ENCODE measurements at places on chromosomes 1 and 21.

- peak; percentile 45 for DNase-seq
Measured at GRCh38 chr1:156504438-156504813, 3.9 kb upstream of the MEF2D start.

- peak; percentile 63 for DNase-seq
Measured at GRCh38 chr1:20184997-20185833, 681 bp upstream of the UBXN10 start.

- no peak for DNase-seq
Measured at GRCh38 chr1:183632114-183632513, 3.5 kb downstream of the ARPC5 start.

- no peak for DNase-seq
Measured at GRCh38 chr1:40224040-40224439, 23.7 kb upstream of the TMCO2 start.

DNA sequence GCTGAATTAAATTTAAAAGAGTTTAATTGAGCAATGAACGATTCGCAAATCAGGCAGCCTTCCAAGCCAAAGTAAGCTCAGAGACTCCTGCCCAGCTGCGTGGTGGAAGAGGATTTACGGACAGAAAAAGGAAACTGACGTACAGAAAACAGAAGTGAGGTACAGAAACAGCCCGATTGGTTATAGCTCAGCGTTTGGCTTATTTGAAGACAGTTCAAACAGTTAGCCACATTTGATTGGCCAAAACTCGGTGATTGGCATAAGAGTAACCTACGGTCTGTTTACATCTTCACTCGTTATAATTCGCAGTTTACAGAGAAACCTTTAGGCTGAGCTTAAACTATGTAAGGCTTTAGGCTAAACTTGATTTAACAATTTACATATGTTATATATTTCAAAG, 46.9 kb downstream of the CR1L start:
- no peak for DNase-seq

DNA sequence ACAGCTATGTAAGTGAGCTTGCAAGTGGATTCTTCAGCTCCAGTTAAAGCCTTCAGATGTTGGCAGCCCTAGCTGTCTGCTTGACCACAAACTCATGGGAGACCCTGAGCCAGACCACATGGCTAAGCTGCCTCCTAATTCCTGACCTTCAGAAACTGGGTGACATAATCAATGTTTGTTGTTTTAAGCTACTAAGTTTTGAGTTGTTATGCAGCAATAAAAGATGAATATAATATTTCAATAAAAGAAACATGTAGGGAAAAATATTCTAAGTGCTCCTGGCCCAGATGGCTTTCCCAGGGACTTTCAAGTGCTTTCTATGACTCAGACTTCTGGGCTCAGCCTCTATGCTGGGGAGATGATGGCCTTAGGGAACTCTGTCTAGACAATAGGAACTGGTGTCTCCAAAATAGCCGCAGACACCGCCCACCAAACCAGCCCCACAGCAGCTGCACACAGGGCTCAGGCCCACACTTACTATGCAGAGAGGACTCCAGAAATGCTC, 20.3 kb upstream of the AZIN2 start:
- no peak for DNase-seq

DNA sequence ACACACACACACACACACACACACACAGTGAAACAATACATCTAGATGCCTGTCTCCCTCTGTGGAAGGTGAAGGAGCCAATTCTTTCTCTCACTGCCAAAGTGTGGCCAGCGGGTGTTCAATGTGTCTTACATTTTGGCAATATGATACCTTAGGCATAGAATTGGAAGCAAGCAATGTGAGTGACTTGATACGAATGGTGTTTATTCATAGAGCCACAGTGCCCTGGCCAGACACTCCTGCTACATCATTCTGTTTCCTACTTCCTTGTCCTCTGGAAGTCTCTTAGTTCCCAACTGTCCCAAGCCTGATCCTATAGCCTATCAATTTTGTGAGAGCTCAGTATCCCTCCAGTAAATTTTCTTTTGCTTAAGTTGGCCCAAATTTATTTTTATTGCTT, 170.0 kb upstream of the L1TD1 start:
- no peak for DNase-seq

- no peak for DNase-seq
Measured at GRCh38 chr1:64440183-64440826, 29.6 kb upstream of the CACHD1 start.

GRCh38 chr1:170931650-170932049, 3.7 kb upstream of the MROH9 start:
- no peak for DNase-seq

DNA sequence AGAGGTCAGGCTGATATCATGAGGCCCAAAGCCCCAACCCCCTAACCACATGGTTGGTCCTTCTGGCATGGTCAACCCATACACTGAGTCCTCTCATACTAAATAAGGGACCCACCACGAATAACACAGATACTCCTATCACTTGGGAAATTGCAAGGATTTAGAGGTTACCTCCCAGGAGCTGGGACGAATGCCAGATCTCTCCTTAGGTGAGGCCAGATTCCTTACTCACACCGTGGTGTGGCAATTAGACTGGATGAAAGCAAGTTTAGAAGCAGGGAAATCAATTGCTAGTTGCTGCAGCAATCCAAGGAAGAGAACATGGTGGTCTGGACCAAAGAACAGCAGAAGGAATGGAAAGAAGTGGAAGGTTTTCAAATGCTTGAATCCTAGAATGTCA, 60.1 kb downstream of the IER5 start:
- no peak for DNase-seq

- no peak for DNase-seq
Measured at GRCh38 chr1:42551180-42551579, 88.1 kb downstream of the CCDC30 start.

GRCh38 chr1:35615440-35615839, 25.9 kb downstream of the PSMB2 start:
- DNase-seq: no peak

DNA sequence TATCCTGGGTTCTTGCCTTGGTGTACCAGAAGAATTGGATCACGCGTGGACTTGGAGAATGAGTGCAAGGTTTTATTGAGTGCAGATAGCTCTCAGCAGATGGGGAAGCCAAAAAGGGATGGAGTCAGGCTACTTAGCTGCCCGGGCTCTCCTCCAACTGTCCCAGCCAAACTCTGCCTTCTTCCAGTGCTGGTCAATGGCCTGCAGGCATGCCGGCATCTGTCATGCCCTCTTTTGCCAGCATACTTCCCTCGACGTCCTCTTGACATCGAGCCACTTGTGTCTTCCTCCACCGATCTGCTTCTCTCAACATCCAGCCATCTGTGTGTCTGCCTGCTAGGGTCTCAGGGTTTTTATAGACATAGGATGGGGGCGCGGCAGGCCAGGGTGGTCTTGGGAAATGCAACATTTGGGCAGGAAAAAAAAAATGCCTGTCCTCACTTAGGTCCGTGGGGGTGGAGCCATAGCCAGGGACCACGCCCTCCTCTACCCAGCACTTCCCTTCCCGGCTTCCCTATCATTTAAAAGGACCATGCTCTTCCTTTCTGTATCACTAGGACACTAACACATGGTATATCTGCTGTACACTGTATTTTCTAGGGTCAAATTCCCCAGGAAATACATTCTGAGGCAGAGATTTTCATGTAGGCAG, 47.0 kb upstream of the BCAR3 start:
- DNase-seq: no peak

DNA sequence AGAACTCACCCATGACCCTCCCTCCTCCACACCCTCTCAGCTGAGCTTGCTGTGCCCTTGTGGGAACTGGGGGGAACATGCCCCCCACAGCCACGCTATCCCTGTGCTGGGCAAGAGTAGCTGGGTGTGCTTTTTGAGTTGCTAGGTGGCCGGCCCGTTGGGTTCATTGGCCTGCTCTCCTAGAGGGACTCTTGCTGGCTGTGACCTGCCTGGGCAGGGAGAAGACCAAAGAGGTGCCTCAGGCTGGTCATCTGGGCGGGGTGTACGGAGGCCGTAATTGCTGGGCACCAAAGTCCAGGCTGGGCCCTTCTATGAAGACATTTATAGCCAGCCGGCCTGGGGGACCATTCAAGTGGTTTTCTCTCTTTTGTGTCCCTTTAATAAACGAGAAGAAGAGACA, 138.3 kb upstream of the ZBTB40 start:
- DNase-seq: no peak

- DNase-seq: no peak
Measured at GRCh38 chr1:226069811-226070489, 7.4 kb downstream of the H3-3A start.

All from CD4-positive, alpha-beta T cell treated with Interleukin-6 for 4 hours (primary cell).